Neuronal stem cell (in vitro differentiated cells): ENCODE measurements at places on chromosomes 2 and 18.

- no peaks in the 10 kb centered on the region for H3K4me1 ChIP-seq
- DNase-seq = no peak
- H3K27me3 ChIP-seq = no peaks in the 10 kb centered on the region
- H3K27ac ChIP-seq = no peak overlapping the region
- peaks cover 3% of the 10 kb centered on the region for H3K36me3 ChIP-seq
- no peak overlapping the region for H3K4me3 ChIP-seq
Observed at GRCh38 chr2:206558492-206558891, 83.8 kb upstream of the FAM237A start.

- H3K27me3 ChIP-seq = no peaks in the 10 kb centered on the region
- H3K4me3 ChIP-seq = no peak overlapping the region
- no peak overlapping the region for H3K27ac ChIP-seq
- peaks cover 2% of the 10 kb centered on the region for H3K4me1 ChIP-seq
Observed at GRCh38 chr2:30666266-30666874, 140.9 kb downstream of the CAPN13 start.

- no peak for DNase-seq
- H3K4me3 ChIP-seq = no peak overlapping the region
- no peak overlapping the region for H3K27ac ChIP-seq
Observed at GRCh38 chr2:177324797-177325196, 60.3 kb upstream of the NFE2L2 start.

DNA sequence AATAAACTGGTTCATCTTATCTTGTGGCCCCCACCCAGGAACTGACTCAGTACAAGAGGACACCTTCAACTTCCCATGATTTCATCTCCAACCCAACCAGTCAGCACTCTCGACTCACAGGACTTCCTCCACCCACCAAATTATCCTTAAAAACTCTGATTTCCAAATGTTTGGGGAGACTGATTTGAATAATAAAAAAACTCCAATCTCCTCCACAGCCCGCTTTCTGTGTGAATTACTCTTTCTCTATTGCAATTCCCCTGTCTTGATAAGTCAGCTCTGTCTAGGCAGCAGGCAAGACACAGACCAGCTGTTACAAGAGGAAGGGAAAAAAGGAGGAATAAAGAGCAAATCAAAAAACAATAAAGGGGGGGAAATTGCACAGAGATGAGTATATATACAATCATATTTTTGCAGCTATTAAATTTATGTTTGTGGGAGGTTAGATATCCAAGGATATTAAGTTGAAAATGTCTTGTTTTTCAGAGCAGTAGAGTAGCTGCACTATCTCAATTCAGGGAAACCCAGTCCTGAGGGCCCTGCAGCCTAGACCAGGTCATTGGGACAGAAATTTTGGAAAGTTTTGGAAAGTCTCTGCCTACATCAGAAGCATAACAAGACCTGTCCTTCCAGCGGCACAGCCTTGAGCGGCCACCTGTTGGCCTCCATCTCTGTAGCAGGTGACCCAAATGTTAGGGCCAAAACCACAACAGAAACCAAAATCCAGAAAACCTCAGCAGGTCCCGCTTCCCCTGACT lies 32.8 kb upstream of the SIGLEC15 start:
- H3K4me1 ChIP-seq = no peaks in the 10 kb centered on the region
- H3K4me3 ChIP-seq = no peak overlapping the region
- H3K27me3 ChIP-seq = no peaks in the 10 kb centered on the region
- no peaks in the 10 kb centered on the region for H3K36me3 ChIP-seq
- H3K27ac ChIP-seq = no peak overlapping the region

DNA sequence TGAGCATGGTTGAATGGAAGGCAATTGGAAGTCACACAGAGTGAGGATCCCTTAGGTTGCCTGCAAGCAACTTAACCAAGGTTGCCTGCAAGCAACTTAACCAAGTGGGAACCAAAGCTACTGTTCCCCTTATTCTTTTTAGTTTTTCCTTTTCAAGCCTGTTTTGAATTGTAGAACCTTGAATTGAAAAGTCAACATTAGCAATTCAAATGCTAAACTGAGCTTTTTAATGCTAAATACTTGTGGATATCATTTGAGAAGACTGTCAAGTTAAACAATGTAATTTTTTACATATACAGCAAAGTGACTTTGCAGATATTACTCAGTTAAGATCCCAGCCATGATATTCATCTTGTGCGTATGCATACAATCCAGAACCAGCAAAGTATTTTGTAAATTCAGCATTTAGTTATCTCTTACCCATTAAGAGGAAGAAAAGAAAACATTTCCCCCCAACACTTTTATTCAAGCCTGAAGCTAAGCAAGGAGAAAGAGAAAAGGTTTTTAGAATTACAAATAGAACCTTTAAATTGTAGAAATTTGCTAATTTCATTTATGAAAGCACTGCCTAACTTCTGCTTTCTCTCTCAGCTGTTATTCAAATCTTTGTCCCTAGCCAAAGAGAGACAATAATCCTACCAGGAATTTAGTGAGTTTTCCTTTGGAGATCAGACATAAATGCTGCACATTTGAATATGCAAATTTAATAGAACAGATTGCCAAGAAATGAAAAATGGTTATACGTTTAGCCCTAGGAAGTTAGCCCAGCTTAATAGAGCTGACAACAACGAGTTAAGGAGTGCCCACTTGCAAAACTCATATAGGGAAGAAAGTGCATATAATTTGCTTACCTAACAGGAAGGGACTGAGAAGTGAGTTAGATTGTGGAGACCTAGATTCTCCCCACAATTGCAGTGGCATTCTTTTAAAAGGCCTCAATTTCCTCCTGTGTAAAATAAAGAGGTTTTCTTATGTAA lies 643.2 kb upstream of the PIK3C3 start:
- no peaks in the 10 kb centered on the region for H3K27me3 ChIP-seq
- no peak overlapping the region for H3K27ac ChIP-seq
- no peak overlapping the region for H3K4me3 ChIP-seq

DNA sequence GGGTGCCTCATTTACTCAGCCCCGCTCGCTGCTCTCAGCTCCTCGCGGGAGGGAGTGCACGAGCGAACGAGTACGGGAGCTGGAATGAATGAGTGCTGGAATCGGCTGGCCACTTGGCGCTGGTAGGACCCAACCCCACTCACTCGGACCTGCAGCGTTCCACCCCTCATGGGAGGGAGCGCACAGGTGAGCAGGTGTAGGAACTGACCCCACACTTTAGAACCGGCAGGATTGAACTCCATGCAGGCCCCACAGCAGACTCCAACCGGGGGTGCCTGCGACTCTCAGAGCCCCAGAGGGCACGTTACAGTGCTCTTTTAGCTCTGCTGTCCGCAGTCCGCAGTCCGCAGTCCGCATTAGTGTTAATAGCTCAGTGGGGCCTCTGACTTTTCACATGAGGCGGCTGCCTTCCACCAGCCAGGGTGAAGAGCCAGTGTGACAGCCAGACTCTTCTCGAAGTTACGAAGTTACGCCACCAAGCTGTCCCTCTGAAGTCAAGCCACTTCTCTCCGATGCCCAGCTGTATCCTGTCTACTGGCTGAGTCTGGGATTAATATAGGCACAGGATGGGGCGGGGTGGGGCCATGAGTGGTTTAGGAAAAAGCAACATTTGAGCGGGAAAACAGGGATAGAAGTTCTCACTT lies 102.7 kb upstream of the ARHGAP15 start:
- no peaks in the 10 kb centered on the region for H3K36me3 ChIP-seq
- H3K27ac ChIP-seq = no peak overlapping the region
- H3K4me1 ChIP-seq = peaks cover 4% of the 10 kb centered on the region
- H3K4me3 ChIP-seq = peak overlapping the region; percentile 72

DNA sequence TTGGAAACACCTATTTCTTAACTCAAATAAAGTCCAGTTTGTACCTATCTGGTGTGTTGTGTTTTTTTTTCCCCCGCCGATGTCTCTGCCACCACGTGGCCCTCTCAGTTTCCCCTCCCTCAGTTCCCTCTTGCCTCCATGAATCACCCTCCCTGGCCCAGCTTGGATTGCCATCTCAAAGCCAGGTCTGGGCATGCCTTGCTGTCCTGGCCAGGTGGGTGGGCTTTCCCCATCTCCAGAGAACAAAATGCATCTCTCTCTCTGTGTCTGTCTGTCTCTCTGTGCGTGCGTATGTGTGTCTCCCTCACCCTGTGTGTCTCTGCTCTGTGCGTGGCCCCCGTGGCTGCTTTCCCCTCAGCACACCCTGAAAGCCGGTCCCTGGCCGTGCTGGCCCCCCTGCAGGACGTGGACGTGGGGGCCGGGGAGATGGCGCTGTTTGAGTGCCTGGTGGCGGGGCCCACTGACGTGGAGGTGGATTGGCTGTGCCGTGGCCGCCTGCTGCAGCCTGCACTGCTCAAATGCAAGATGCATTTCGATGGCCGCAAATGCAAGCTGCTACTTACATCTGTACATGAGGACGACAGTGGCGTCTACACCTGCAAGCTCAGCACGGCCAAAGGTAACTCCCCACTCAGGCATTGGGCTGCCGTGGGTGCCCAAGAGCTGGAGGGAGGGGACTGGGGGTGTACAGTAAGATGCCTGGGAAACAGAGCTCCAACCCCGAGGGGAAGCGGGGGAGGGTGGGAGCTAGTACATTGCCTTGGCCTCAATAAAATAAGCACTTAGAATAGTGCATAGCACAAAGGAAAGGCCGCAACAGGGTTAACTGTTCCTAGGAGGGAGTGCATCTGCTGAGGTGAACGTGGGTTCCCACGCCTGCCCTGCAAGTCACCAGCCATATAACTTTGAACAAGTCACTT lies 31.6 kb upstream of the GMPPA start:
- H3K36me3 ChIP-seq = no peaks in the 10 kb centered on the region
- H3K4me1 ChIP-seq = no peaks in the 10 kb centered on the region
- no peak overlapping the region for H3K27ac ChIP-seq
- no peak for DNase-seq

DNA sequence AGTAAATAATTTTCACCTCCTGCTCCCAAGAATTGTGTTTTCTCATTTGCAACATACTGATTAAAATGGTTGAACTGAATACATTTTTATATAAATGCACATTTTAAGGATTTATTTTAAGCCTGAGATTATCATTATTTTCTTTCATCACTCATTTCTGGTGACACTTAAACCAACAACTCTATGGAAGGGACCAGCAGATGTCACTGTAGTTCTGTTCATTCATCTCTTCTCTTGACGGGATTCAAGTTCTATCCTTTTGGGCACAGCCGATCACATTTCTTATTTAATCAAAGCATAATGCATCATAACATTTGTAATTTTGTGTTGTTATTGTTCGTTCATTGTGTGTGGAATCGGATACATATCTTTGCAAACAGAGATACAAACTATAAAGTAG lies 417.9 kb downstream of the HRH4 start:
- H3K36me3 ChIP-seq = no peaks in the 10 kb centered on the region
- no peaks in the 10 kb centered on the region for H3K27me3 ChIP-seq
- no peak for DNase-seq
- peak overlapping the region; percentile 36 for H3K4me3 ChIP-seq
- peaks cover 23% of the 10 kb centered on the region for H3K4me1 ChIP-seq

GRCh38 chr2:160201849-160202539 lies 1.9 kb upstream of the ITGB6 start:
- H3K36me3 ChIP-seq = no peaks in the 10 kb centered on the region
- H3K4me3 ChIP-seq = no peak overlapping the region
- H3K27ac ChIP-seq = no peak overlapping the region
- H3K4me1 ChIP-seq = no peaks in the 10 kb centered on the region

GRCh38 chr18:54647176-54647575 lies 56.1 kb downstream of the DYNAP start:
- H3K4me1 ChIP-seq = no peaks in the 10 kb centered on the region
- no peak overlapping the region for H3K27ac ChIP-seq
- no peaks in the 10 kb centered on the region for H3K36me3 ChIP-seq
- H3K4me3 ChIP-seq = no peak overlapping the region
- no peaks in the 10 kb centered on the region for H3K27me3 ChIP-seq
- DNase-seq = peak; percentile 11

GRCh38 chr18:27695052-27695451 lies 481.9 kb downstream of the CDH2 start:
- H3K27ac ChIP-seq = no peak overlapping the region
- H3K4me3 ChIP-seq = no peak overlapping the region
- H3K27me3 ChIP-seq = no peaks in the 10 kb centered on the region
- no peak for DNase-seq

DNA sequence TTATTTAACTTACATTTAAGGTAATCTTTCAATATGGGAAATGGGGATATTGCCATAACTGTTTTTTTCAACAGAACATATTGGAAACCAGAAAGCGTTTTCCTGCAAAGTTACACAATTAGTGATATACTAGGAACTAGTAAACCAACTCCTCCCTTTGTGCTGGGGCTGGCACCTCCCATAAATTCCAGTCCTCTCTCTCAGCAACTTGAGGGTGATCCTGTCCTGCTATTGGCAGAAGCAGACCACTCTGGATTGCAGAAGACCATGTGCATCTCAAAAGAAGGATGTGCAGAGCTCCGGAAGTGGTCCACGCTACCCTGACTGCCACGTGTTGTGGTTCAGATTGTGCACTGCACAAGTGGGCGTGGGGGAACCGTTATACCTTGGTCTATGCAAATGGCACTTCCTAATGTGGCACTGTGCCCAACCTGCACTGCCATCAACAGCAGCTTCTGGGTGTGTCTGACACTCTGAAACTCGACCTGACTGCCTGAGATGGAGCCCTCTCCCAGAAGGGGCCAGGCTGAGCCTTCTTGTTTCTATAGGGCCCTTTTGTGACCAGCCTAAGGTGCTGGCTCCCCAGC lies 219.2 kb downstream of the ZNF516 start:
- H3K27ac ChIP-seq = no peak overlapping the region
- no peaks in the 10 kb centered on the region for H3K36me3 ChIP-seq
- no peak overlapping the region for H3K4me3 ChIP-seq
- peaks cover 2% of the 10 kb centered on the region for H3K4me1 ChIP-seq
- DNase-seq = no peak
- no peaks in the 10 kb centered on the region for H3K27me3 ChIP-seq

DNA sequence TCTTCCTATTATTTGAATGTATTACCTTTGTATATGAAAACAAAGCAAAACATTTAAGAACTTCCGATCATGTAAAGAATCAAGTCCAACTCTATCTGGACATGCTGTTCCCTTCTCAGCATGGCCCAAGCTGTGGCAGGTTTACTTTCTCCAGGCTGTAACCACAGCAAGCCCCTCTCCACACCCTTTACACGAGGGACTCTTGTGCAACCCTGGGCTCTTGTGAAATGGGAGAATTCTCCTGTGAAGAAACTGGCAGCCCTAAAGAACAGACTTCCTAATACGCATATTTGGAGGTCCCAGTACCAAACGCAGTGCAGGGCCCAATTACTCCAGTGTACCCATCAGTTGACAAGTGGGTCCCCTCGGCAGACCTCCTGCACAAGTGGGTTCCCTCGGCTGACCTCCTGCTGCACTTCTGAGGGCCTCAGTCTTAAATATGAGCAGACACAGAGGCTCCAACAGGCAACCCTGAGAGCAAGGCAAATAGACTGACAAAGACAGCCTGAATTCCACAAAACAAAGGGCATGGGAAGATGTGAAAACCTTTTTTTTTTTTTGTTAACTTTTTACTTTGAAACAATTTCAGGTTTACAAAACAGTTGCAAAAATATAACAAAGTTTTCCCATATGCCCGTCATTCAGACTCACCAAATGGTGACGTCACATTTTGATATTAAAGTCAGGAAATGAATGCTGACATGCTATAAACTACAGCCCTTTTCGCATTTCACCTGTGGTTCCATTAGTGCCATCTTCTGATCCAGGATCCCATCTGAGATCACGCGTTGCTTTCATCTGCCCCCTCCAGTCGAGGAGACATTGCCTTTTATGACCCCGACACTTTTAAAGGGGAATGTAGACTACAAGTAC lies 78.2 kb downstream of the FBXO15 start:
- no peaks in the 10 kb centered on the region for H3K4me1 ChIP-seq
- H3K4me3 ChIP-seq = no peak overlapping the region
- no peak overlapping the region for H3K27ac ChIP-seq
- DNase-seq = no peak
- no peaks in the 10 kb centered on the region for H3K27me3 ChIP-seq
- H3K36me3 ChIP-seq = no peaks in the 10 kb centered on the region

GRCh38 chr2:38461470-38461869 lies 84.4 kb upstream of the ATL2 start:
- no peaks in the 10 kb centered on the region for H3K36me3 ChIP-seq
- H3K4me3 ChIP-seq = no peak overlapping the region
- no peaks in the 10 kb centered on the region for H3K4me1 ChIP-seq
- H3K27me3 ChIP-seq = no peaks in the 10 kb centered on the region
- DNase-seq = no peak
